ENCODE measurements at places on chromosomes 12 and 14.

- DNase-seq: no peak
Measured at GRCh38 chr14:96349286-96350075, 13.7 kb downstream of the ATG2B start.

DNA sequence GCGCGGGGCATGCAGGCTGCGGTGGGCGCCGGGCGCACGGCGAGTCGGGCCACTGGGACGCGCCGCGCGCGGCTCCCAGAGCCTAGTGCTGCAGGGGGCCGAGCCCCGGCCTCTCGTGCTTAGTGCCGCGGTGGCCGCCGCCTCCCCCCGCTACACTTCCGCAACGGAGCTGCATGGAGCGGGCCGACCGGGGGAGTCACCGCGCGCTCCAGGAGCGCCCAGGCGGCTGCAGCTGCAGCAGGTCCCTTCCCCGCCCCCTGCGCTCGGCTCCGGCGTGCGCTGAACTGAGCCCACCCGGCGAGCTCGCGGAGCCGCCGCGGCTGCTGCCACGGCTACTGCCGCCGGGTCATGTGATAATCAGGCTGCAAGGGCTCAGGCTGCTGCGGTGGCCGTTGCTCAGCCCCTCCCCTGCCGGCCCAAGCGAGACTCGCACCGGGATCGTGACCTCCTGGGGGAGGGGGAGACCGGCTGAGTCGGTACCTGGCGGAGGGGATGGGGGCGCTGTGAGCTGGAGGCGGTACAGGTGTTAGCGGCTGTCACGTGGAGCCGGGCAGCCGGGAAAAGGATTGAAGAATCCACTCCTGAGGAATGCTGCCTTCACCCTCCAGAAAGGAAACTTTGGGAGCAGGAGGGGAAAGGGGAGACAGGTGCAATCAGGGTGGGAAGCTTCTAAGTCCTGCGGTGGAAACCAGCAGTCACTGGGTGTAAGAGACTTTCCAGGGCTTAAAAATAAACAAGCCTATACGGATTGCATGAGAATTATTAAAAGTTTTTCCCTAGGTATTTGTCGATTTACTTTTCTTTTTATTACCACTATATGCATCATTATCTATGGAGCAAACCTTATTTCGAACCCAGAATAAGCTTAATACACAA lies at the start of gene PPM1H:
PPM1H (minus strand) TSS at position 352 of the 876 bp plus-strand sequence. CDS start 414 bp downstream, outside the sequence.
- no peak for DNase-seq

- DNase-seq: peak; percentile 21
Measured at GRCh38 chr12:22740656-22741355, 115.8 kb downstream of the ETNK1 start.

DNA sequence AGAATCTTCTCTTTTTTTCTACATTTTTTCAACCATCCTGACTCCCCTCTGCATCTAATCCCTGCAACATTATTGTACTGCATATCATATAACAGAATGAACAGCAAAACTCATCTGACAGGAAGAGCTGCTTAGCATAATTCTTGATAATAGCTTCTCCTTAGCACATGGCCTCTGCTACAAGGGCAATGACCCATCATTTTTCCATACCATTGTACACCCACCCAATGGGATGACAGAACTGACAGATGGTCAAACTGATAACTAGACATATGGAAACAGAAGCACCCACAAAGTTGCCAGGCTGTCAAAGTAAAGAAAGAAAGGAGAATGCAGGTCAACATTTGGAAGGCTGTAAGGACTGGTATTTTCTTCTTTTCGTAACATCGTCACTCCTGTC lies 390.4 kb upstream of the USP15 start:
- DNase-seq: no peak

DNA sequence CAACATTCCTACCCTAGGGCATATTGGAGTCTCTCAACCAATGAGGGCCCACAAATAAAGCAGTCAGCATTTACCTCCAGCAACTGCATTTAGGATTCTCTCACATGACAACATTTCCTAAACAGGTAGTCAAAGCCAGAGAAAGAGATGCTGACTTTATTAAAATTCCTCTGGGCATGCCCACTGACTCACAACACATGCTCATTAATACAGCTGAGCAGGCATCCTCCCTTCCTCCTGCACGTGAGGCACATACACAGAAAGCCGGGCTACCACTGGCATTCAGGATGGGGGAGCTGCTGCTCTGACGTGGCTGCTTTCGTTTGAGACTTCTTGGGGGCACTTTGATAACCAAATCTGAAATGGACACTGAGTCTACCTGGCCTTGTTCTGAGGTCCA lies 174.1 kb downstream of the NRXN3 start:
- DNase-seq: no peak

GRCh38 chr12:92912052-92912451 lies 17.0 kb downstream of the EEA1 start:
- peak; percentile 98 for DNase-seq

- no peak for DNase-seq
Measured at GRCh38 chr12:122028905-122029560, 7.3 kb downstream of the BCL7A start.

GRCh38 chr12:87930033-87930432 lies 99.2 kb downstream of the C12orf50 start:
- peak; percentile 40 for DNase-seq

DNA sequence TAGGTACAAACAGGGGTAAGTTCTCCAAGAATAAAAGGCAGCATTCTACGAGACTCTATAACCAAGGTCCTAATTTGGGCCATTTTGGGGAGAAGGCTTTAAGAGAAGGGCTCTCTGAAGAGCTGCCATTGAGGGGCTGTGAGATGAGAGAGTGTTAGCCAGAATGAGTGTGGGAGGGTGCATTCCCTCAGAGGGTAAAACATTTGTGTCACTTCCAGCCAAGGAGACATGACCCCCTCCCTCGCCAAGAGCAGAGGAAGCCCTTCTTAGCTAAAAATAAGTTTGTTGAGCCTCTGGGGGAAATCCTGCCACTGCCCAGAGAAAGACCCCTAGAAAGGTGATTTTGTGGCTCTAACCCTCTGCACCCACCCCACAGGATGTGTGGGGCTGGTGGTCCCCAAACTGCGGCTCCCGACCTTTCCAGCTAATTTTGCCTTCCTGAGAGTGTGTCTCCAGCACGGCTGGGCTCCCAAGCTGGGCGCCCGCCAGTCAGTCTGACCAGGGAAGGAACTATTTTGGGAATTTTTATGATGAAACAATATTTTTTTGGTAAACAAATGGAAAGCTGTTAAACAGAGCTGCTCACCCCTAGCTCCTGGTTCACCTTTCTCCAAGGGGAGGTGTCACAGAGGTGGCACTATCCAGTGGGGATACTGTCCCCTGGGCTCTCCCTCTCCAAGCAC lies 65.9 kb upstream of the JDP2 start:
- no peak for DNase-seq

- DNase-seq: no peak
Measured at GRCh38 chr14:23942587-23942986, 11.0 kb upstream of the DHRS4 start.

GRCh38 chr12:120237360-120238171 lies 28.0 kb downstream of the PXN start:
- peak; percentile 64 for DNase-seq

DNA sequence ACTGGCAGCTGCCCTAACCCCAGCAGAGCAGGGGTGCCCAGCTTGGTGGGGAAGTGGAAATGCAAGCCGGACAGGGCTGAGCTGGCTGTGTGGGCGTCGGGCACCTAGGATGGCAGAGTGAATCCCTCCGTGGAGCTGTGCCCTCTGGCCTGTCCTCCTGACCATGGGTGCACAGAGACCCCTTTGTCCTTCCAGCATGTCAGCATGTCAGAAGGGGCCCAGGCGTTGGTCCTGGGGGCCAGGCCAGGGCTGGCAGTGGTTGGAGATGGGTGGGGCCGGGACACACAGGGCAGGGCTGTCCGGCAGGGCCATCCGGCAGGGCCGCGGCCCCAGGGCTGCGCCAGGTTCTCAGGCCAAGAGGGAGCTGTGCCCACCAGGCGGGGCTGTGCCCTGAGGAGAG lies 8.8 kb upstream of the TEX22 start:
- DNase-seq: no peak

DNA sequence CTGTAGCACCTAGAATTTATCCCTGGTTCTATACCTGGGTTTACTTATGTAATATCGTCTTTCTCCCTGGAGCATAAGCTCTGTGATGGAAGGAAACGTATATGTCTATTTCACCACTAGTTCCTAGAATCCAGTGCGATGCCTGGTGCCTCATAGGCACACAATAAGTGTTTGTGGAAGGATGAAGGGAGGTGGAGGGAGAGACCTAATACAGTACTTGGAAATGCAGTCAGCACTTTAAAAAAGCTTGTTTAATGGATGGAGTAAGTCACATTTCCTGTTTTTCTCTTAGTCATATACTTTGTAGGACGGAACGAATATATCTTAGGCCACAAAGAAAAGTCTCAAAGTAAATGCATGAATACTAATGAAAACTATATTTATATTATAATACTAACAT lies 186.5 kb upstream of the HMGA2 start:
- no peak for DNase-seq

DNA sequence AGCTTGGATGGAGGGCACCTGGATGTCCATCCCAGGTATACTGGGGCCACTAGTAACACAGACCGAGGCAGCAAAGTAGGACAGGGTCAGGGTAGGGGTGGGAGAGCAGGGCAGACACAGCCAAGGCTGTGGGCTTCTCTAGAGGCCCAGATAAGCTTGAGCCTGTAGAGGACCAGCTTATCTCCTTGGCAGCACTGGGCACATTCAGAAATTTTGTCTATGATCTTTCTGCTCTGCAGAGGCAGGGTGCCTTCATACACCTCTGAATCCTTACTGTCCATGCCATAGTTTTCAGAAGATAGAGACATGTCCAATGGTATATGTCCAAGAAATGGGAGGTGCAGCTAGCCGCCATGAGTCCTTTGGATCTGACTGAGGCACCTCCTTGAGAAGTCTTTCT lies 26.4 kb upstream of the USP15 start:
- DNase-seq: no peak

DNA sequence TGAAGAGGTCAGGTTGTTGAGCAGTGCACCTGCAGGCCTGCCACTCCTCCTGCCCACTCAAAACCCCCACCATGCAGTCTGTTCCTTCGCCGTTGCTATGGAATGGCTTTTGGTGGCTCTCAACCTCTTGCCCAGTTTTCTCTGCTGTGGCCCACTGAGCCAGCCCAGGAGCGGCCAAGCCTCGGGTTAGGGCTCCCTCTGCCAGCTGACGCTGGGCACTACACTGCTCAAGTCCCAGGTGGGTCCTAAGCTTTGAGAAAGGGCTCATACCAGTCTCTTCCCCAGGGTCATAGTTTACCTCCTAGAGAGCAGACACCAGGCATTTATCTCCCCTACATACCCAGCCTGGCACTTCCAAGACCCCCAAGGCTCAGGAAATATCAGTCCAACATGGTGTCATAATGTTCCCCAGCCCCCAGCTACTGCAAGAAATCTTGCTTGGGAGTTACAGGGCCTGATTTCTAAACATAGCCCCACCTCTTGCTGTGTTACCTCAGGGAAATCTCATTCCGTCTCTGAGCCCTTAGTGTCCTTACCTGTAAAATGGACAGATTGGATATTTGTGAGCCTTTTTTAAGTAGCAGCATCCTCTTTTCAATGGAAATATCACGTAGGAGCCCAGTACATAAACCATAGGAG lies 59.4 kb downstream of the TSPAN11 start:
- peak; percentile 25 for DNase-seq

DNA sequence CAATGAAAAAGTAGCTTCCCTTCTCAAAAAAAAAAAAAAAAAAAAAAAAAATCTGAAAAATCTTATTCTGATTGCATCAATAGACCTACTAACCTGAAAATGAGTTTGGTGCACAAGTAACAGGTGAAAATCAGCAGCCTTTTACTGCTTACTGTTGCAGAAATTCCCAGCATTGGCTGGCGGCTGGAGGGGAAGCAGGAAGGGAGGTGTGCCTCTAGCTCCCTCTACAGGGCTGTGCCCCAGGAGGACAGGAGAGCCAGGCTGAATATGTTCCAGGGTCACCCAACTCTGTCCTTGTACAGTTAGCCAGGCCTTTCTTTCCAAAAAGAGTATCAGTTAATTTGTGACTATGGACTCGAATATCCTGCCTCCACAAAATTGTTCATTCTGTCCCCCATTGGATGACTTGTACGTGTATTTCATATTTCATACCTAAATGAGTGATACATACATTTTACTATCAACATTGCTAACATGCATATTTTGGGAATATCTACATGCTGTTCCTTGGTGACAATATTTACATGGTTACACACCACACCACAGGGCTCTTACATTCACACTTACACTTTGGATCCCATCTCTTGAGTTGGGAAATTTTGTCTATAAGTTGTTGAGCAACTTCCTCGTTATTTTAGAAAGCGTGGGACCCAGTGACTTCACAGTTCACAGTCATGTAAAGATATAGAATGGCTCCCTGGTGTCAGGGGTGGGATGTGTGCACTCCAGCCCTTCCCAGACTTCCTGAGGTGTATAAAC lies 124.8 kb downstream of the SAMD4A start:
- DNase-seq: no peak

DNA sequence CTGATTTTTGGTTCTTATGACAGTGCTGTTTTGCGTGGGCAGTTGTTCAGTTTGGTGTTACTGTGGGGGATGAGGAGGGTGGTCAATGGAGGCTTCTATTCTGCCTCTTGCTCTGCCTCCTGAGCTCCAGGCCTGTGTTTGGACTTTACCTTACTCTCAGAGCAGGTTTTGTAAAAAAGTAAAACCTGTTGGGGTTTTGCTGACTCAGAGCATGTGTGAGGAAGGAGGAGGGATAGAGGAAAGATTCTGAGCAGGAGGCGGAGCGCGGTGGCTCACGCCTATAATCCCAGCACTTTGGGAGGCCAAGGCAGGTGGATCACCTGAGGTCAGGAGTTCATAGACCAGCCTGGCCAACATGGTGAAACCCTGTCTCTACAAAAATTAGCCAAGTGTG lies 6.7 kb downstream of the A2ML1 start:
- DNase-seq: no peak

DNA sequence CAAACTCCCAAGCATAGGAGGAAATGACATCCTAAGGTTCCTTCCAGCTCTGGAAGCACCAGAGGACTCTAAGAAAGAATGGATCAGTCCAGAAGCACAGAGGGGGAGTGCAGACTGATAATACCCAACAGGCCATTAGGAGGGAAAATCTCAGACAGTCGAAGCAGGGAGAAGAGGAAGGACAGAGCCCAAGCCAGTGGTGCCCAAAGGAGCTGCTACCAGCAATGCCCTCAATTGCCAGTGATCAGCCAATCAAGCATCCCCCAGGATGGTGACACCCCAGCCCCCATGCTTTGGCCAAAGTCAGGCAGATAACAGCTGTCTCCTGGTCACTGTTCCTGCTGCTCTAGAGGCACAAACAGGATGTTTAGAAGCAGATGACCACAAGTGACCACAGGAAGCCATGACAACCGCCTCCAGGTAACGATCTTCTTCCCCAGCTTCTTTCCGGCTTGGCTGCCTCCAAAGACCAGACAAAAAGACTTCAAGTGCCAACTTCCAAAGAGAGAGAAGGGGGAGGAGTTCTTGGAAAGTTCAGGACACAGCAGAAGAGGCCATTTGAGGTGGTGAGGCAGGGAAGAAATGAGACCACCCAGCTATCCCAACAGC lies 16.2 kb downstream of the PXN start:
- no peak for DNase-seq

GRCh38 chr14:73283608-73284379 lies 46.5 kb downstream of the PAPLN start:
- no peak for DNase-seq

- DNase-seq: no peak
Measured at GRCh38 chr14:99234961-99235571, 36.9 kb downstream of the BCL11B start.
